Osteoblast (primary cell): ENCODE measurements at places on chromosomes 3 and 15. TPM values are rescaled to one million over a fixed set of nuclear protein-coding genes. Genes with fewer than 3 reads are reported as not detected.

FOXL2NB gene
- total RNA-seq: 0.36 TPM in 1 of 2 replicates, not detected in the other

BCL2A1 gene
- 0.29 TPM in 1 of 2 replicates, not detected in the other for total RNA-seq

PIF1 gene
- total RNA-seq: 6.2 and 9.4 TPM in 2 replicates

CHAC1 gene
- 30.0 and 30.1 TPM in 2 replicates for total RNA-seq

SUCNR1 gene
- total RNA-seq: under 0.01 TPM in 1 of 2 replicates, not detected in the other

KNSTRN gene
- 19.9 and 28.6 TPM in 2 replicates for total RNA-seq

SERPINI2 gene
- total RNA-seq: not detected in 2 replicates

CLPX gene
- total RNA-seq: 39.5 and 46.7 TPM in 2 replicates

POLQ gene
- 1.4 and 1.5 TPM in 2 replicates for total RNA-seq

- no peak for DNase-seq
These were observed 63.4 kb upstream of the CPB1 start for GRCh38 chr3:148763986-148764935.

DNA sequence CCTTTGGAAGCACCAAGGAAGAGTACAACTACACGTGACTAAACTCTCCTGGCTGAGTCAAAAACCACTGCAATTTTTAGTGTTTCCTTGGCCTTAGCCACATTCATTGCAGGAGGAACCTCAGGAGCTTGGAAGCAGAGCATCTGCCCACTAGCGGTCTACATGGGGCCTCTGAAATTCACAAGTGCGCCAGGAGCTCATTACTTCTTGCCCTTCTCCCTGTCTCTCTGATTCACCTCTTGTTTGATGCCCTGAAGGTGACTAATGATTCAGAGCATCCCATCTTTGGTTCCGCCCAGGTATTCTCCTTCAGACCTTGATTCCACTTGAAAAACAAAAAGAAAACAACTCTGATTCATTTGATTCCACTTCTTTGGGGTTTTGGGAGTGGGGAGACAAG, 201.1 kb upstream of the LPP start:
- no peak for DNase-seq

DNA sequence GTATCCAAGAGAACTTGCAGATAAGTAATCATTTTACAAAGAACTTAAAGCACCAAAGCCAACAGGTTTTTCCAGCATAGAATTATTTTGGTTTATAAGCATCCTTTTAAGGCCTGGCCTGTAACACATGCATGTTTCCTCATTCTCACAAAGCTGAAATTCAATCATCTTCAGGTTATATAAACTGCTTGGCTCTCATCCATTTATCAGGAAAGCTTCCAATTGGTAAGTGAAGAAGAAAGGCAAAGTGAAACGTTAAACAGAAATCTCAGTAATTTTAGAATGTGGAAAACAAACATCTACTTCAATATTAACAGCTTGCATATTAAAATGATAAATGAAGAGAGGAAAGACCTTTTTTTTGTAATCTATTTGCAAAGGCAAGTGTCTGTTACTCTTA, 1.6 kb downstream of the SERP1 start:
- DNase-seq: peak; percentile 42

- peak; percentile 14 for DNase-seq
These were observed 458.1 kb upstream of the NR2F2 start for GRCh38 chr15:95872366-95872771.

DNA sequence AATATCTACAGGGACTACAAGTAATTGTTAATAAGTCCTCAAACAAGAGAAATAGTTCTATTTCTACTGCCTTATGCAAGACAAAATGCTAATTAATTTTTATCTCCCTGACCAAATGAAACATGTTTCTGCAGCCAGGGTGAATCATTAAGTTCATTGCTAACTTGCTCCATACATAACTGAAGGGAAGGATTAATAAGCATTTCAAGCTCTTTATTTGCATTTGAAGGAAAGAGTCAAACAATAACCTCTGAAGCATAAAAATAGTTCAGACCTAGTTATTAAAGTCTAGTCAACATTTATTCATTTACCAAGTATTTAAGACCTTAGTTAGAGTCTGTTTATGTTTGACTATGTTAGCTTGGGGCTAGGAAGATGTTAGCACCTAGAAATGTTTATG, 120.0 kb downstream of the ATP1B3 start:
- no peak for DNase-seq

GRCh38 chr3:105999856-106000255, 131.0 kb upstream of the CBLB start:
- no peak for DNase-seq

DNA sequence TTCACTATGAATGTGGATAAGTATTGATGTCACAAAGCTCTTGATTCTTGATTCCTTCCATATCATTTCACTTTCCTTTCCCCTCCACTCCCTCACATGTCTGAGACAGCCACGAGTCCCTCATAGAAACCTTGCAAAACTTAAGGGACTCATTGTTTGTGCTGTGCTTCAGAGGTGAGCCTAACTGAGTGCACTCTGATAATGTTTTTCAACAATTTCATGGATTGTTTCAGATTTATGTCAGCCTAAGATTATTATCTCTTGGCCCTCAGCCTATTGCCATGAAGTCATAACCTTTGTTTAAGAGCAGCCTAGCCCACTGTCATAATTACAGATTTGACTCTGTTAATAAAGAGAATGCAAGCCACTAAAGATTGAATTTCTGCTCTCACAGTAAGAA, 363.6 kb downstream of the MECOM start:
- no peak for DNase-seq

- no peak for DNase-seq
These were observed 33.2 kb downstream of the FNDC3B start for GRCh38 chr3:172072543-172072942.

GRCh38 chr15:59828861-59829260, 139.7 kb upstream of the BNIP2 start:
- DNase-seq: no peak

DNA sequence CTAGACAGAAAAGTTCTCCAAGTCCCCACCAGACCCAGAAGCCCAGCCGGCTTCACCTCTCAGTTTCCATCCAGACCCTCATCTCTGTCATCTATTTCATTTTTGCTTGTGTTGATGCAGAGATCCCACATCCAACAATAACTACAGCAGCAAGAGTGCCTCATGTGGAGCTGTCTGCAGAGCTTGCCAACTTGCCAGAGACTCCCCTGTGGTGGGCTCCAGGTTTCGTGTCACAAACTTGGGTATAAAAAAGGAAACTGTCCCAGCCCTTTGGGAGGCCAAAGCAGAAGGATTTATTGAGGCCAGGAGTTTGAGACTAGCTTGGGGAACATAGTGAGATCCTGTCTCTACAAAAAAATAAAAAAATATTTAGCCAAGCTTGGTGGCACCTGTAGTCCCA, 182.4 kb upstream of the ATP10A start:
- no peak for DNase-seq

GRCh38 chr3:77931255-77932009, 891.5 kb downstream of the ROBO2 start:
- DNase-seq: no peak

- no peak for DNase-seq
These were observed 207.9 kb upstream of the GAP43 start for GRCh38 chr3:115415246-115415996.

DNA sequence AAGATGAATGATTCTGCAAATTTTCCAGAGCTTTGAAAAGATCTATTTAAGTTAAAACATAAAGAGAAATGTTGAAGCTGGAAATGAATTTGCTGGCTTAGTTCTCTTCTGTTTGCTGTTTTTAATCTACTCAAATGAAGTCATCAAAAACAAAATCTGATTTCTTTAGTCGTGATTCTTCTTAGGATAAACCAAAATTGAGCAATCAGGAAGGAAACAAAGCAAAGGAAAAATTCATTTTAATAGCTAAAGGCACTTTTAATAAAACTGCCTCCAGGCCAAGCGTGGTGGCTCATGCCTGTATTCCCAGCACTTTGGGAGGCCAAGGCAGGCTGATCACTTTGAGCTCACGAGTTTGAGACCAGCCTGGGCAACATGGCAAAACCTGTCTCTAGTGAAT, 91.2 kb downstream of the DUT start:
- DNase-seq: no peak

- DNase-seq: no peak
These were observed 60.8 kb downstream of the ATP13A5 start for GRCh38 chr3:193317682-193318300.

DNA sequence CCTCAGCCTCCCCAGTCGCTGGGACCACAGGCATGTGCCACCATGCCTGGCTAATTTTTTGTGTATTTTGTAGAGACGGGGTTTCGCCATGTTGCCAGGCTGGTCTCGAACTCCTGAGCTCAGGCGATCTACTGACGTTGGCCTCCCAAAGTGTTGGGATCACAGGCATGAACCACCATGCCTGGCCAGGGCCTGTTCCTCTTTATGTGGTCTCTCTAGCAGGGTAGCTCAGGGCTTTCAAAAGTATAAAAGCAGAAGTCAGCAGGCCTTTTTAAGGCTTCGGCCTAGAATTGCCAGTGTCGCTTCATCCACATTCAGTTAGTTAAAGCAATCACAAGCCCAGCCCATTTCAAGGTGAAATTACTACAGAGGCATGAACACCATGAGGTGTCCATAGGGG, 7.6 kb downstream of the VHL start:
- no peak for DNase-seq

DNA sequence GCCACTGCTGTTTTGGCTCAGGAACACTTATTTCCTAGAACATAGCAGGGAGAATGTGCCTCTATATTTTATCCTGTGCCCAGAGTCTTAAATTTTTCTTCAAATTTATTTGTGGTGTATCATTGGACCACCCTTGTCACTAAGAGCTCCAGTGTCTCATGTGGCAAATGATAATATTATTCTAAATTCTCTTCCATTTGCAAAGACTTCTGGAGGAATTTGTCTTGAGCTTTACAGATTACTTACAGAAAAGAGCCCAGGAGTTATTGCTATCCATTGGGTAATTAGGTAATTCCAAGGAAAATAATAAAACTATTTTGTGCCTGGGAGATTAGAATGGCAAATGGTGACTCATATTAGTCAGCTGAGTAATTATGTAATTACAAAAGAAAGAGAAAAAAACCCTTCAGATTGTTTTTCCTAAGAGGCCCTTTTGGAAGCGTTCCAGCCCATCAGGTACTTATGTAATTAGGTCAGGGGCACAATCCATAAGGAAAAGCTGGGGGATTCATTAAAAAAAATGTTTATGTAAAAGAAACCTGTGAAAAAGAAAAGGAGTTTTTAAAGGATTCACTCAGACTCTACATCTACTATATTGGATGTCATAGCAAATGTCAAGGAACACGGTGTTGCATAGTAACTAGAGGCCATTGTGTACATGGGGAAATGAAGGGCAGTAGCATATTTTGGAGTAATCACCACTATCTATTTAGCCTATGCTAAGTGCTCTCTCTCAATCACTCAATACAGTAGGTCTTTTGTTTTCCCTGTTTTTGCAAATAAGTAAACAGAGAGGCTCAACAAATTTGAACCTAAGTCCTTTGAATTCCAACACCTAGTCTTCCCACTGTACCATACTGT, 380.9 kb upstream of the RARB start:
- peak; percentile 15 for DNase-seq

DNA sequence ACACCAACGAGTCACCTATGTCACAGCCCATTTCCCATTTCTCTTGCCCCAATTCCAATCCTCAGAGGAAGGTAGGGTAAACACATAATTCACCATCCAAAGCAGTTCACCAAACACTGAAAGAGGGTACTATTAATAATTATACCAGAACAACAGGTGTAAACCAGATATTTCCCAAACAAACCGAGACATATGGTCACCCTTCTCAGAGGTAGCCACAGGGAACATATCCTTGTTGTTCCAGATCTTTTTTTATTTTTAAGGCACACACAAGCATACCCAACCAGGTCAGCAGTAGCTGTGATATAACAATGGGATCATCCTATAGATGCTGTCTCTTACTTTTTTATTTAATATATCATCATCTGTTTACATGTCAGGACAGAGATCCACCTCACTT, 24.7 kb downstream of the MAGI1 start:
- DNase-seq: no peak

DNA sequence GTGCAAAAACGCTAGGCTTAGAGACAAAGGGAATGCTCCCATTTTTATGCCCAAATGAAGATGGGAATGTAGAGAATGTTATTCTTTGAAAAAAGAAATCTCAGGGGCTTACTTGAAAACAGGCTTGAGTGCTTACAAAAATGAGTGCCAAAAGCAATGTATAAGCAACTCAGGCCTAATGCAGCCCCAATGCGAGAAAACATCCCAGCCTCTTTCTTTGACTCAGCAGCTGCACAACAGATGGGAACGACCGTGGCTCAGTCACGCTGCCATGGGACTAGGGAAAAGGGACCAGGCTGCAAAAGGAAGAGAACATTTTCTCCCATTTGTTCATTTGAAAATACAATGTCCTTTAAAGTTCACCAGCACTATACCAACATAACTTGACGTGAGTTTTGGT, 246.4 kb upstream of the LRIG1 start:
- no peak for DNase-seq

DNA sequence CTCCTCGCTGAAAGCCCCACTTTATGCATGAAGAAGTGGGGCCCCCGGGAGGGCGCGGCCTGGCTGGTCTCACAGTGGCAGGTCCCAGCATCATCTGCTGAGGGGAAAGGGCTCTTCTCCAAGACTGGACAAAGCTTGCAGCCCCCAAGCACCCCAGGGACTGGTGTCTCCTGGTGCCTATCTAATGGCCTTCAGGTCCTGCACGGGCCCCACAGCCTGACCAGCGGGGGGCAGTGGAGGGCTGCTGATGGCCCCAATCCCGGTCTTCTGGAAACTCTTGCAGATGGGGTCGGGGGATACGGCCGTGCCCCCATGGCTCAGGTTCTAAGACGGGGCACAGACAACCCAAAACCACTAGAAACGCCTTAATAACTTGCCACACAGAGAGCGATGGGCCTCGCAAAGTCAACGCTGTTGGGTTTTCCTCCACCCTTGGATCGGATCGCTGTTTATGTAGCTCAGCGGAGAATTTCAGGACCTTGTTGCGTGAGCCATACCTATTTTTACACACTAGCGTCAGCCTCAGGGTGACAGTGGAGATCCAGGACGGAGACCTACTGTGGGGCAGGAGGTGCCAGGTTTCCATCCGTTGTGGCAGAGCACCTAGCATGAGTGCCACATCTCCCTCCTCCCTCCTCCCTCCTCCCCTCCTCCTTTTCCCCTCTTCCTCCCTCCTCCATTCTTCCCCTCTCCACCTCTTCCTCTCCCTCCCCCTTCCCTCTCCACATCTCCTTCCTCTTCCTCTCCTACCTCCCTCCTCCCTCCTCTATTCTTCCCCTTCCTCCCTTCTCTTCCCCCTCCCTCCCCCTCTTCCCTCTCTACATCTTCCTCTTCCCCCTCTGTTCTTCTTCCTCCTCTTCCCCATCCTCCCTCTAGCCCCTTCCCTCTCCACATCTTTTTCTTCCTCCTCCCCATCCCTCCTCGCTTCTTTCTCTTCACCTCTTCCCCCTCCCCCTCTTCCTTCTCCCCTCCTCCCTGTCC, 79.3 kb upstream of the ALDH1L1 start:
- peak; percentile 87 for DNase-seq
